ENCODE measurements at places on chromosomes 1 and 21.

DNA sequence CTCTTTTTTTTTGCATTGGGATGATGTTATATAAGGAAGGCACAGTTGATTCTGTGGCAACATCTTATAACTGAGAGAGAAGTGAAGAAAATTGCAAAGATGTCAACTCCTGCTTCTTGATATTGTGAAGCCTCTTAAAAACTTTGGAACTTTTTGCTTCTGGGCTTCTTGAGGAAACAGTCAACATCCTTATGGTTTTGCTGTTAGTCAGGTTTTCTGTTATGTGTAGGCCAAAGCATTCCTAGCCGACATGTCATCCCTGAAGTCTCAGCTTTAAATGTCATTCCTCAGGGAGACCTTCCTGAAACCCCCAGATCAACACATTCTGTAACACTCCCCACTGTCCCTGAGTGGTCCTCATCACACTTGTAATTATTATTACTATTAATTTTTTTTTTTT is 12.6 kb downstream of the FALEC start:
- no peak for DNase-seq

DNA sequence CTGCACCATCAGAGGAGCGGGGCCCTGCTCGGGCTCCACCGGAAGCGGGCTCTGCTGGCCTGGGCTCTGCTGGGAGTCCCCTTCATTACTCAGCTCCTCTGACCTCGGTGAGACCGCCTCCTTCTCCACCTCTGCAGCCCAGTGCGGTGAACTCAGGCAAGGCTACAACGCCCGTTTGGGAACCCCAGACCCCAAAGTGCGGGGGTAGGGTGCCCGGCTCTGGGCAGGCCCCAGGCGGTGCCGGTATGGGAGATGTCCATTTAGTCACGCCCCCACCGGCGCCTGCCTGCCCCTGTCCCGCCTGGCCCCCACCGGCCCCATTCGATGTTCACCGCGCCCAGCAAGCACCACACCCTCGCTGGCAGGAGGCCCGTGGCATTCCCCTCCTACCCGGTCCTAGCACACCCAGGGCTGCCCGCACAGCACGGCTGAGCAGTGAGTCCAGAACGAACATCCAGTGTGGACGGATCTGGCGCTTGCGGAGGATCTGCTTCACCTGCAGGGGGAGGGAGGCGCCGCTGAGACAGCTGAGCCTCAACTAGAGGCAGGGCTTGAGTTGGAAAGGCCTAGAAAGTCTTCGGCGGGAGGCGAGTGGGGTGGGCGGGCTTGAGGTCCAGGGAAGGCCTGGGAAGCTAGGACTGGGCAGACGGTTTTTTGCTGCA is 10.0 kb downstream of the MAP3K6 start:
- DNase-seq, result no peak

- no peak for DNase-seq
Observed at GRCh38 chr1:147725685-147726084, 34.7 kb downstream of the GJA5 start.

DNA sequence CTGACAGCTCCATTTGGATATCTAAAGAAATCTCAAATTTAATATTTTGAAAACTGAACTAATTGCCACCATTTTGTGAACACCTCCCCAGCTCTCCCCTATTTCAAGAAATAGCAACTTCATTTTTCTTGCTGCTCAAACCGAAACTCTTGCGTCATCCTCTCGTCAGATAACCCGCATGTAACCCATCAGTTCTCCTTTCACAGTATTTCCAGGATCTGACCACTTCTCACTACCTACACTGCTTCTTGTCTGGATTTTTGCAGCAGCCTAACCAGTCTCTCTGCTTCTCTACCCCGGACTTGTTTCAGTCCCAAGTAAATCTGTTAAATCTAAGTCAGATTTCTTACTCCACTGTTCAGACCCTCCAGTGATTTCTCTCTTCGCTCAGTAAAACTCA is 75.6 kb downstream of the MTR start:
- DNase-seq, result no peak

- DNase-seq, result no peak
Observed at GRCh38 chr21:25936776-25937175, 202.0 kb downstream of the GABPA start.
